ENCODE measurements at places on chromosomes 2 and 18. TPM values are rescaled to one million over a fixed set of nuclear protein-coding genes. Genes with fewer than 3 reads are reported as not detected.

DSG3 gene
- not detected for total RNA-seq

- H3K27me3 ChIP-seq = no peaks in the 10 kb centered on the region
- peaks cover 5% of the 10 kb centered on the region for H3K36me3 ChIP-seq
- DNase-seq = no peak
- no peak overlapping the region for H3K4me3 ChIP-seq
- H3K4me1 ChIP-seq = no peaks in the 10 kb centered on the region
These were observed 105.9 kb downstream of the SRBD1 start for GRCh38 chr2:45505138-45505537.

DNA sequence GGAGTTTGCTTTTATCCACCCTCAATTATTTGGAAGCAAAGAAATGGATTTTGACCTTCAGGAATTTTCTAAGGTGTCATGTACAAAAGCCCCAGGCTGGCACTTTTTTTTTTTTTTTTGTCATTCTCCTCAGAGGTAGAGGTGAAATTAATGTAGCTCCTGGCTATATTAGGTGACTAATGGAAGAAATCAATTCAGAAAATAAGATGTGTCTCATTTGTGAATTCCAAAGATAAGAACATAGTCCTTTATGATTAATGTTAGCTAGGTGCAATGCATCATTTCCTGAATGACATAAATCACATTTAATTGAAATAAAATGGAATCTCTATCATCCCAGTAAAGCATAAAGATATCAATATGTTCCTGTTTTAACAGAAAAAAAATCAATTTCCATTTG is 477.6 kb downstream of the FBXO15 start:
- H3K27ac ChIP-seq = no peak overlapping the region
- no peaks in the 10 kb centered on the region for H3K27me3 ChIP-seq
- H3K4me3 ChIP-seq = no peak overlapping the region
- no peaks in the 10 kb centered on the region for H3K4me1 ChIP-seq
- no peak for DNase-seq

GRCh38 chr2:43086451-43087221 is 139.8 kb downstream of the ZFP36L2 start:
- H3K27me3 ChIP-seq = no peaks in the 10 kb centered on the region
- H3K4me1 ChIP-seq = peaks cover 19% of the 10 kb centered on the region
- peak; percentile 69 for DNase-seq
- H3K36me3 ChIP-seq = no peaks in the 10 kb centered on the region

GRCh38 chr2:100821911-100822265 is 1.9 kb downstream of the NPAS2 start:
- DNase-seq = no peak
- peaks cover 75% of the 10 kb centered on the region for H3K27me3 ChIP-seq
- H3K4me1 ChIP-seq = peaks cover 5% of the 10 kb centered on the region
- H3K36me3 ChIP-seq = no peaks in the 10 kb centered on the region

DNA sequence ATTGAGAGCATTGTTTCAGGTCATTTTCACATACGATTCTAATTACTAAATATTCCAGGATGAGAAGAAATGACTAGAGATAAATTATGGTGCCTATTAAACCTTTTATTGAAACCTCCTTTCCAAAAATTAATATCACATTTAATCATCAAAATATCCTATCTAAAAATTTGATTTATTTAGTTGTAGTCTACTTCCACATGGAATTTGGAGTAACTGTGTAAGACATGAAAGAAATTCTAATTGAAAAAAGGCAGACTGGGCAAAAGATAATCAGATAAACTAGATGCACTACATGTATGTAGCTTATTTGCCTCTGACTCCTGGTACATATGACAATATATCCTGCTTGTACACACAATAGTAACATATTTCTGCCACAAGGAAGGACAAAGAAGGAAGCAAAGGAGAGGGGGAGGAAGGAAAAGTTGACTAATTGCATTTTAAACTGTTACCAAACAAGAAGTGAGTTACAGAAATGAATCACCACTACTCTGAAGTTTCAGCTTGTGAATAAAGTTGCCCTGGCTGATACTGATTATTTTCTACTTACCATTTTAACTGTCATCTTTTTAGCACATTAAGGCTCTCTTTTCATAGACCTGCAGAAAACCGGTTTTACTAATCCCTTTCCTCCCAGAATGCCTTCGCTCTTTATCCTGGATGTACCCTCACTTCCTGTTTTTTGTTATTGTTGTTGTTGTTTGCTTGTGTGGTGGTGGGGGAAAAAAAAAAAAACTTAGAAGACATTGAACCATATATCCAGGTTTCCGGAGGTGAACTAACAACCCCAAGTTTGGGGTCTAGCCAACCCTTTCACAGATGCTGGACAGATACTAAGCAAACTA is 28.4 kb downstream of the NRXN1 start:
- H3K36me3 ChIP-seq = no peaks in the 10 kb centered on the region
- H3K27me3 ChIP-seq = no peaks in the 10 kb centered on the region
- no peak overlapping the region for H3K4me3 ChIP-seq
- H3K27ac ChIP-seq = no peak overlapping the region
- no peaks in the 10 kb centered on the region for H3K4me1 ChIP-seq

- H3K4me1 ChIP-seq = no peaks in the 10 kb centered on the region
- H3K36me3 ChIP-seq = no peaks in the 10 kb centered on the region
- no peaks in the 10 kb centered on the region for H3K27me3 ChIP-seq
- DNase-seq = no peak
- no peak overlapping the region for H3K4me3 ChIP-seq
These were observed 498.5 kb downstream of the DPP10 start for GRCh38 chr2:114940785-114941458.
